ENCODE measurements at places on chromosomes 3 and 15.

- DNase-seq = no peak
Measured at GRCh38 chr3:169145540-169146178, 517.9 kb downstream of the MECOM start.

GRCh38 chr3:28617821-28618220, 269.2 kb upstream of the AZI2 start:
- no peak for DNase-seq

GRCh38 chr3:15164340-15164739, 41.7 kb upstream of the CAPN7 start:
- peak; percentile 17 for DNase-seq

- DNase-seq = no peak
Measured at GRCh38 chr3:148090156-148090555, 607.5 kb upstream of the AGTR1 start.

GRCh38 chr3:125398952-125399351, 23.8 kb upstream of the ZNF148 start:
- no peak for DNase-seq

GRCh38 chr3:64398476-64398875, 173.2 kb upstream of the PRICKLE2 start:
- DNase-seq = peak; percentile 76

DNA sequence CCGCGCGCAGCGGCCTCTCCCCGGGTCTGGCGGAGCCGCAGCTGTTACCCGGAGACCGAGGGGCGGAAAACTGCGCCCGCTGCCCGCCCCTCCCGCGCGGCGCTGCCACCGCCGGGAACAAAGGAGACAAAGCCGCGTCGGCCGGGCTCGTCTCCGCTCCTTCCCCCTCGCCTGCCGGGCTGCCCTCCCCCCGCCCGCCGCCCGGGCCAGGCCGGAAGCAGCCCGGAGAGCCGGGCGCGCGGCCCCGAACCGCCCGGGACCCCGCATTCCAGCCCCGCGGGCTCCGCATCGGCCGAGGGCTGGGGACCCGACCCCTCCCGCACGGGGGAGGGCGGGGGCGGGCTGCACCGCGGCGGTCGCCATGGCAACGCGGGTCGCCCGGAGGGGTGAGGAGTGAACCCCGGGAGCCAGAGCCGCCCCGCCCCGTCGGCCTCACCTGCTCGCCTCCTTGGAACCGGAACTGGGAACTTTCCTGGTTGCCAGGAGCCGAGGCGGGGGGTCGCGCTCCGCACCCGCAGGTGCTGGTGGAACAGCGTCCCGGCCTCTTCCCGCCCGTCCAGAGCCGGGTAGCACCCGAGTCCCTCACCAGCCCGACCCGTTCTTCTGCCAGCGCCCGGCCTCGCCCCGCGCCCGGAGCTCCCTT, 448 bp downstream of the PLXNB1 start:
- DNase-seq = peak; percentile 23

DNA sequence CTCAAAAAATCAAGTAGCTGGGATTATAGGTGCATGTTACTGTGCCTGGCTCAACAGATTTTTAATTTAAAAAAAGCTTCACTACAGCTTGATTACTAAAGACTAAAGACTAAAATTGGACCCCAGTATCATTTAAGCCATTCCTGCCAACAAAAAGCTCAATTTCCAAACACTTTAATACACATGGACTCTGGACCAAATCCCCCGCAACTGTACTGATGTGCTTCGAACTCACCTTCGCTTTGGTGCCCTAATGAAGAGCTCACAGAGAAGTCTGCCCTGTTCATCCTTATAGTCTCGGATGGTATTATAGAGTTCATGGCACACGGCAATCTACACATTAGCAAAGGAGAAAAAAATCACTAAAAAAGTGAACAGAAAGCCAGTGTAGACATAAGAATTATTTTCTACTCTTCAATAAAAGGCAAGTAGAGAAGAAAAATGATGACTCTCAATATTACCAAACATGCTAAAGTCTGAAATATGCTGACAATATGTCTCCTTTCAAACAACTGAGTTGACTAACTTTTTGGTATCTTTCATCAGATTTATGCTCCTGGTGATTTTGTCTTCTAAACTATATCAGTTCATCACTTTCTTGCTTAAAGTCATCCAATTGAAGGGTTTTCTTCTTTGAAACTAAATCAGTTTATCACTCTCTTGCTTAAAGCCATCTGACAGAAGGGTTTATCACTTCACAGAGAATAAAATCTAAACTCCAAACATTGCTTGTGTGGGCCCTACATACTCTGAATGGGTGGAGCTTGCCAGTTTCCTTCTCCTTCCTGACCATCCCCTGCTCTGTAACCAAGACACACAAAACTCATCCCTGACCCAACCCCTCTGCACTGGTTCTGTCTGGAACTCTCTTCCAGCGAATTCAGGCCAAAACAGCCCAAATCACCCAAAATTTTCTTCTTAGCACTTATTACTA, 7.2 kb downstream of the PBRM1 start:
- DNase-seq = no peak

DNA sequence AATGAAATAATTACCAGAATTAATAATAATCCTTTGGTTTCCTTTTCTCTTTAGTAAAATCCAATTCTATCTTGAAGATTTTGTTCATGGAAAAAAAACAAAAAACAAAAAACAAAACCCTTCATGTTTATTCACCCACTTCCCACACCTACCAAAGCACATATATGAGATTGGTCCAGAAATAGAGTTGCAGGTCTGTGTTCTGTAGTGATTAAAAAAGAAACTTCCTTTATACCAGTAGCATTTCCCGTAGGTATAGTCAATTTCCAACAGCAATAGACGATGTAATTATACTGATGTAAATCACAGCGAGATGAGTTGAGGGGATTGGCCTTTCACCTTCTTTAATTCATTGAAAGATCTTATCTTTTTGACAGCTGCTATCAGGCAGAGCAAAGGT, 194.6 kb downstream of the SOX2 start:
- DNase-seq = no peak

DNA sequence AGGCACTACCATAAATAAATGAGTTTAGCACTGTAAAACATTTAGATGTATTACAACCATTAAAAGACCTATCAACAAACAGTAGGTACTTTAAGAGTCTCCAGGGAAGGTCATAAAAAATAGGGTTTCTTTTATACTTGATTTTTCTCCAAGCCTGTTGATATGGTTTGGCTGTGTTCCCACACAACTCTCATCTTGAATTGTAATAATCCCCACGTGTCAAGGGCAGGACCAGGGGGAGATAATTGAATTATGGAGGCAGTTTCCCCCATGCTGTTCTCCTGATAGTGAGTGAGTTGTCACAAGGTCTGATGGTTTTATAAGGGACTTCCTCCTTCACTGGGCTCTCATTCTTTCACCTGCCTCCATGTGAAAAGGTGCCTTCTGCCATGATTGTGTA, 468.9 kb upstream of the UBE2E2 start:
- DNase-seq = no peak

Data from foreskin fibroblast (primary cell).